ENCODE measurements at places on chromosomes 13 and 19. TPM values are rescaled to one million over a fixed set of nuclear protein-coding genes. Genes with fewer than 3 reads are reported as not detected.

- H3K36me3 ChIP-seq = no peaks in the 10 kb centered on the region
- no peak overlapping the region for H3K27ac ChIP-seq
- no peaks in the 10 kb centered on the region for H3K27me3 ChIP-seq
- DNase-seq = no peak
- H3K4me3 ChIP-seq = no peak overlapping the region
- no peaks in the 10 kb centered on the region for H3K4me1 ChIP-seq
Measured at GRCh38 chr13:67353941-67354340, 123.8 kb upstream of the PCDH9 start.

- H3K4me3 ChIP-seq = no peak overlapping the region
- H3K27me3 ChIP-seq = no peaks in the 10 kb centered on the region
- no peaks in the 10 kb centered on the region for H3K4me1 ChIP-seq
Measured at GRCh38 chr13:96783511-96783910, 210.8 kb downstream of the OXGR1 start.

DNA sequence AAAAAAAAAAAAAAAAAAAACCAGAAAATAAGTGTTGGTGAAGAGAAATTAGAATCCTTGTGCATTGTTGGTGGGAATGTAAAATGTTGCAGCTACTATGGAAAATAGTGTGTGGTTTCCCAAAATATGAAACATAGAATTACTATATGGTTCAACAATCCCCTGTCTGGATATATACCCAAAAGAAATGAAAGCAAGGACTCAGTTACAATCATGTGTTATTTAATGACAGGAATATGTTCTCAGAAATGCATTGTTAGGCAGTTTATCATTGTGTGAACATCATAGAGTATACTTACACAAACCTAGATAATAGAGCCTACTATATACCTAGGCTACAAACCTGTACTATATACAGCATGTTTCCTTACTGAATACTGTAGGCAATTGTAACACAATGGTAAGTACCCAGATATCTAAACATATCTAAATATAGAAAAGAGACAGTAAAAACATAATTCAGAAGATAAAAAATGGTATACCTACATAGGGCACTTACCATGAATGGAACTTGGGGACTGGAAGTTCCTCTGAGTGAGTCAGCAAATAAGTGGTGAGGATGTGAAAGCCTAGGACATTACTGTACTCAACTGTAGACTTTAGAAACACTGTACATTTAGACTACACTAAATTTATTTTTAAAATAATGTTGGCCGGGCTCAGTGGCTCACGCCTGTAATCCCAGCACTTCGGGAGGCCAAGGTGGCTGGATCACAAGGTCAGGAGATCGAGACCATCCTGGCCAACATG is 25.7 kb upstream of the SLC7A1 start:
- no peak overlapping the region for H3K27ac ChIP-seq
- no peaks in the 10 kb centered on the region for H3K27me3 ChIP-seq
- no peaks in the 10 kb centered on the region for H3K36me3 ChIP-seq

Gene DZIP1
- total RNA-seq = 0.13 TPM

DNA sequence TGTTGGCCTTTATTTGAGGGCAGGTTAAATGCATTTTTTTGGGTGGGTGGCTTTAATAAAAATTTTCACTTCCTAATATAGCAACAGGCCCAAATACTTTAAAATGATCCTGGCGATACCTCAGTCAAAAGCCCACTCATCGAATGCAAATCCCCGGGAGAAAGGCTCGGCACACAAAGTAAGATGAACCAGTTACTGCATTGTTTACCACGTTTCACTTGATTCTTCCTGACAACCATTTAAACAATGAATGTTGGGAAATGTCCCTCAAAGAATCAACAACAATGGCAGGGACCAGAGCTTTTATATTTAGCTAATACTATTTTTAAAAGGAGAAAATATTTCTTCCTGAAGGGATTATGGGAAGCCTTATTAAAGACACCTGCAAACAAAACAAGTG is 187.7 kb downstream of the ABCC4 start:
- H3K36me3 ChIP-seq = no peaks in the 10 kb centered on the region
- H3K27me3 ChIP-seq = no peaks in the 10 kb centered on the region
- no peaks in the 10 kb centered on the region for H3K4me1 ChIP-seq
